ENCODE measurements at places on chromosomes 7 and 10.

- DNase-seq = no peak
Measured at GRCh38 chr7:92747041-92747835, 89.1 kb downstream of the CDK6 start.

GRCh38 chr10:110058212-110058611 lies 50.4 kb downstream of the ADD3 start:
- DNase-seq = no peak

DNA sequence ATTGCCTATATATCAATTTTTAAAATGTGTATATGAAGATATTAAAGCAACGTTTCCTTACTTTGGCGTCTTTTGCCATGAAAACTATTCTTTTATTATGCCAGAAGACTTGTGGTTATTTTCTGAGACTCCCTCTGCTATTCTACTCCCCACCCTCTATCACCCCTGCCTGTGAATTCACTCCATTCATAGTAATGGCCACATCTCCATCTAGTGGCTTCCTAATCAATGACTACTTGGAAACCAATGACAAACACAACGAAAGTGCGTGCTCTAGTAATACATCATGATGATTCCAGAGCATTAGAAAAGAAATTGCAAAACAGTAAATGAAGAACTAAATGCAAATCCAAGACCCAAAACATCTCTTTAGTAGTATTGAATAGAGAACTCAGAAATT lies 186.7 kb upstream of the HGF start:
- peak; percentile 20 for DNase-seq

DNA sequence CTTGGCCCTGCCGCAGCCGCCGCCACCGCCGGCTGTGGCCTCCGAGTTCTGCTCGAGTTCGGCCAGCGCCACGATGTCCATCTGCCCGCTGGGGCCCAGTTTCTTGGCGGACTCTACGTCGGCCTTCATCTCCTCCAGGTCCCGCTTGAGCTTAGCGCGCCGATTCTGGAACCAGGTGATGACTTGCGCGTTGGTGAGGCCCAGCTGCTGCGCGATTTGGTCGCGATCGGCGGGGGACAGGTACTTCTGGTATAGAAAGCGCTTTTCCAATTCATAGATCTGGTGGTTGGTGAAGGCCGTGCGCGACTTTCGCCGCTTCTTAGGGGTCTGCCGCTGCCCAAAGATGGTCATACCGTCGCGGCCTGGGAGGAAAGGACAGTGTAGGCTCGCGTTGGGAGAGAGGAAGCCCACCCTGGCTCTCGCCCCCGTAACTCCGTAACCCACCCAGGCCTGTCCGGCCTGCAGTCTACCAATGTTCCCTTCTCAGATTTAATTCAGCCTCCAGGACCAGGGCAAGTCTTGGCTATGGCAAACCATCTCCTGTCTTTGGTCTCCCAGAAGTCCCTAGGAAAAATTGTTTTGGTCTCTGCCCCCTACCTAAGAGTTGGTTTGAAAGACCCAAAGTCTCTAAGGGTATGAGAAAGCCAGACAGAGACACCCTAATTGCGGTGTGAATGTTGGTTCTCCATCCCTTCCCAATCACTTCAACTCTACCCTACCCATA lies 1.7 kb downstream of the LBX1 start:
- DNase-seq = no peak

DNA sequence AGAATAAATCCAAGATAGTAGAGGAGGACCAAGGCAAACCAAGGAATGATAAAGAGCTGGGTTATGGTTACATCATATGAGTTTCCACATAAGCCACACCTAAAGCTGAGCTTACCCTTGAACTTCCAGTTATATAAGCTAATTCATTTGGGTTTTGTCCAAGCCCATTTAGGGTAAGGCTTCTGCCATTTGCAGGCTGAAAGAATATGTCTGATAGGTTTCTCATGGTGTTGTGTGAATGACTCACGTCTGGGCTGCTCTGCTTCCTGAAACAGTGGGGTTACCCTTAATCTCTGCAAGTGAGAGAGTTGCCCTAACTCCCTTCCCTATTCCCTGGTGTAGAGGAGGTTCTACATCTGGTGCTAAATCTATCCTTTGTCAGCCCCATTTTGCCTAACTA lies 60.8 kb downstream of the PTTG1IP2 start:
- DNase-seq = no peak
